ENCODE measurements at places on chromosomes 16 and 17. TPM values are rescaled to one million over a fixed set of nuclear protein-coding genes. Genes with fewer than 3 reads are reported as not detected.

- DNase-seq, result peak; percentile 77
Measured at GRCh38 chr16:11843861-11844260, 7.5 kb downstream of the RSL1D1 start.

DNA sequence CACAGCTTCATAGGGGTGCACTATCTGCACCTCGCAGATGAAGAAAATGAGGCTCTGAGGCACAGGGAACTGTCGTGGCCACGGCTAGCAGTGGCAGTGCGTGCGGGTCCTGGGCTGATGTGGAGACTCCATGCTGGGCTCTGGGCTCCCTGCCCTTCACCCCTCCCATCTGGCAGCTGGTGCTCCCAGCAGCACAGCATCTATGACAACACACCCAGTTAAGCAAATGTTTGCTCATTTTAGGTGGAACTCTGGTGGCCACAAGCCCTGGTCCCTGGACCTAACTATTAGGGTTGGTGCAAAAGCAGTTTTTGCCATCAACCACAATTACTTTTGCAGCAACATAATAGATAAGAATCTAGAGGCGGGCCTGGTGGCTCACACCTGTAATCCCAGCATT is 30.9 kb downstream of the IFT140 start:
- DNase-seq, result no peak

DNA sequence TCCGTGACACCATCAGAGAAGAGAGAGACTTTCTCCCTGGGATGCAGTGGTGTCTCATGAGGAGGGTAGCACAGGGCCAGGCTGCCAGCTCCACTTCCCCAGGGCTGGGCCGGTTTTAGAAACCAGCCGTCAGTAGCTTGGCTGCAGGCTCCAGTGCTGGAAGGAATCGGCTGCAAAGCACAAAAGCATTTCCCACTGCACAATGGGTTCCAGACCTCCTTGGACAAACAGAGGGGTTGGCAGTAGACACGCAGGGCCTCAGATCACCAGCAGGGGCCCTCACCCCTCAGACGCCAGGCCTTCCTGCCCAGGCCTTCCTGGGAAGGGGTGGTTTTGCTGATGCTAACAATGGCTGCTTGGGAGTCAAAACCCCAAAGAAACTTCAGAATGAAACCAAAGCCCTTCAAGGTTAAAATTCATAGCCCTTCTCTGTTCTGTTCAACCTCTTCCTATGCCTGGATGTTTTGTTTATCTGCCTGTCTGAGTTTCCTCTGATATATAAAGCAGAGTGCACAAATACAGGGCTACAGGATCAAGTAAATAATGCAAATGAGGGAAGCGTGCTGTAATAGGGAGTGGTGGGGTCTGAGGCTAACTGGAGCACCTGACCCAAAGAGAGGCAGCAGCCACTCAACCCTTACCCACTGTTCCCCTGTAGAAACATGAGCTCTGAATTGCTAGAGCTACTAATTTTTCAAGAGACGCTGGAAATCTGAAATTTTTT is 26.2 kb downstream of the TEKT5 start:
- DNase-seq, result peak; percentile 7

GRCh38 chr17:70074956-70075355 is at the start of gene KCNJ16:
Gene KCNJ16 (plus strand): TSS chr17:70075225. CDS start chr17:70132088, 56,863 bp downstream.
- DNase-seq, result no peak

DNA sequence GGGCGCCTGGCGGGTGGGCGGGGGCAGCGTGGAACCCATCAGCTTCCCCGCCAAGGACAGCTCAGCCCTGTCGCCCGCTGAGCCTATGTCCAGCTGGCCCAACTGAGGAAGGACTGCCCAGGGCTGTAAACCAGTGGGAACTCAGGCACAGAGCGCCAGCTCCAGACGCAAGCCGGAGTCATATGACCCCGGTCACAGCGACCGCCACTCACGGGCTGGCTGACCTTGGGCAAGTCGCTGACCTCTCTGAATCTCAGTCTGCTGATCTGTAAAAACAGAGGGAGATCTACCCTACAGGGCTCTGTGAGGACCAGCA is 170.0 kb downstream of the C16orf78 start:
- DNase-seq, result peak; percentile 32

DNA sequence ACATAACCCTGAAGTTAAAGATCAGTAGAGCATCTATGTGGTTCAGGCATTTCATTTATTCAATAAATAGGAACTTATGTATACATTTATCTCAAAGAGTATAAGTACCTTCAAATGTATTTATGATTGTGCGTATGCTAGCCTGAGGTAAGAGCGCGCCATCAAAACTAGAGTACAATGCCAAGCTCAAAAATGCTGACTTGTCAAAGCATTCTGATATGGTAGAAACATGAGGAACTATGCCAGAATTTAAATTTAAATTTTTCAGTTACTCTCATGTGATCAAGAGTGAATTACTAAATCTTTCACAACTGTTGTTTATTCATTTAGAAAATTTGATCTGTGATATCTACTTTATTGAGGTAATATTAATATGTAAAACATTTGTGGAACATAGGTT is 225.5 kb upstream of the CDH8 start:
- DNase-seq, result no peak

GRCh38 chr16:8575399-8575798 is 14.9 kb downstream of the TMEM114 start:
- DNase-seq, result no peak

DNA sequence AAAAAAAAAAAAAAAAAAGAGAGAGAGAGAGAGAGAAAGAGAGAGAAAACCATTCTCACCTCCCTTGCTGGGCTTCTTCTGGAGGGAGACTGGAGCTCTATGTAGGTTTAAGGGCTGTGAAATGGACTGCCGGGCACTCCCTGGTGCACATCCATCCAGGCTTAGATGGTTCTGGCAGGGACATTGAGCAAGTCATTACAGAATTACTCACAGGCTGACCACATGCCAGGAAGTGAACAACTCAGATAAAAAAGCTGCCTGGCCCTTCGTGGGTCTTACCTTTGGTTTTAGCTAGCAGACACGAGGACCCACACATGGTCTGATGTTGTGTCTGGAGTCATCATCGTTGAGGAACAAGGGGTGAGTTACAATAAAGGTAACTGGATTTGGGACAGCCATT is 847.4 kb upstream of the EEF2KMT start:
- no peak for DNase-seq

DNA sequence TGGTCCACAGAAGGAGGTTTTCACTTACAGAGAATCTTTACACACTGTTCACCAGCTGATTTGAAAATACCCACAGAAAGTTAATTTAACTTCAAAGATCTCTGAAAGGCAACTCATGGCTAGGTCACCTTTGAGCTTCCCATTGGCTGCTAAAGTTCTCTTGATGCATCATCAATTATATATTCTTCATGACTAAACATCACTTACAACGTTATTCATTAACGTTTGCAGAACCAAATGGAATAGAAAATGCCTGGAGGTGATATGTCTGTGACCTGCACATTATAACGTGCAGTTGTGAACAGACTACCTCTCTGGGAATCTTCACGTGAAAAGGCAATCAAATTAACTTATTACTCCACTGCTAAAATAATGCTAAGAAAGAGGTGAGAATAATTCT is 238.5 kb downstream of the ZFHX3 start:
- no peak for DNase-seq

The WFDC1 gene
- total RNA-seq, result not detected

The BIRC5 gene
- total RNA-seq, result 170 TPM

The NAE1 gene
- total RNA-seq, result 154 TPM

The DNAH9 gene
- total RNA-seq, result not detected

The TP53 gene
- 26.4 TPM for total RNA-seq

The ZNF385C gene
- 1.8 TPM for total RNA-seq

The NPIPA3 gene
- 0.37 TPM for total RNA-seq

All from G401 (cell line).